ENCODE measurements at places on chromosomes 5 and 9.
A peak's percentile ranks its signal among the peaks of the same experiment; 100 is the strongest.

GRCh38 chr5:1730487-1730847 is 69.2 kb downstream of the MRPL36 start:
- DNase-seq = no peak

DNA sequence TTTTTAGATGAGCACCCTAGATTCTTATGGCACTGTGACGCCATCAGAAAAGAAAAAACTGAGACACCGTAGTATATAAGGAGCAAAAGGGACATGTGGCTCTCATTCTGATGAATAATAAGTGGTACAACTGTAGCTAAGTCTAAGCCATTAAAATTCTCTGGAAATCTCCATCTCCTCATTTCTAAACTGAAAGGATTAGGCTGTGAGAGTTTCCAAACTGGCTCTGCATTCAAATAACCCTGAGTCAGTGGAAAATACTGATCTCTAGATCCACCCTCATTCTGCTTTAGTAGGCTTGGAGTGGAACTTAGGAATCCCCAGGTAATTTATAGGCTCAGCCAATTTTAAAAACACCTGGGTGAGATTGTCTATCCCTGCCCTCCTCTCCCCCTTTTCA is 28.5 kb downstream of the PTAR1 start:
- no peak for DNase-seq

- DNase-seq = no peak
Measured at GRCh38 chr5:2256691-2257280, 374.1 kb upstream of the IRX4 start.

GRCh38 chr9:5743109-5743508 is 89.8 kb downstream of the ERMP1 start:
- no peak for DNase-seq

GRCh38 chr9:97975376-97975775 is 7.8 kb upstream of the ANP32B start:
- DNase-seq = no peak

DNA sequence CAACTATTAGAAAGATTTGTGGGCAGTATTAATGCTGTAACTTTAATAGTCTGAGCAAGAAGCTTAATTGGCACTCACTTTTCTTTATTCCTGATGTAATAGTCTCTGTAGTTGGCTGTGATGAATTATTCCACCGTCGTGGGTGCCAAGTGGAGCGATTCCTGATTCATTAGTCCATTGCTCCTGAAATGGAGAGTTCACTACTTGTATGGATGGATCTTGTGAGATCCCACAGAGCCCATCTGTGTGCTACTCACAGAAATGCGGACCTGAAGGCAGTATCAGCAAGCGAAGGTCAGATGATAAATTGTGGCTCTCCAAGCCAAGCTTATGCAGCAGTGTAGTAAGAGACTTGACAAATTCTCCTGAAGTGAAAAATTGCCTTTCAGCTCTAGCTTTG is 212.2 kb downstream of the CHSY3 start:
- no peak for DNase-seq

DNA sequence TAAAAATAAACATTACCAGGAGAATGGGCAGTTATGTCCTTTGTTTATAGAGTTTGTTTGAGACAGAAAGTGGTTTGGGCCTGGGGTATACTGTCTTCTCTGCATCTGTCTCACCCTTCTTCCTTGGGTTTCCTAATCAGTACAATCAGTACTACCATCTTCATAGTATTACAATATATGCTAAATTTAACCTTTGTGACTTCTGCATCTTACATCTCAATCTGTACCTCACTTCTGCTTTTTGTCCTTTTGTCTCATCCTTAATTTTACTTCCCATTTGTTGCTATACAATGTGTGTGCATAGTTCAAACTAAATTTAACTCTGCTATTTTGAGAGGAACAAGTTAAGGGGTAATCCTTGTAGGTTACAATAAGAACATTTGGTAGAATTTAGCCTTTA is 19.6 kb downstream of the FBXO38 start:
- no peak for DNase-seq

GRCh38 chr5:74623006-74623611 is 17.4 kb downstream of the ENC1 start:
- DNase-seq = no peak

- no peak for DNase-seq
Measured at GRCh38 chr5:134451225-134451935, 39.7 kb upstream of the CDKN2AIPNL start.

DNA sequence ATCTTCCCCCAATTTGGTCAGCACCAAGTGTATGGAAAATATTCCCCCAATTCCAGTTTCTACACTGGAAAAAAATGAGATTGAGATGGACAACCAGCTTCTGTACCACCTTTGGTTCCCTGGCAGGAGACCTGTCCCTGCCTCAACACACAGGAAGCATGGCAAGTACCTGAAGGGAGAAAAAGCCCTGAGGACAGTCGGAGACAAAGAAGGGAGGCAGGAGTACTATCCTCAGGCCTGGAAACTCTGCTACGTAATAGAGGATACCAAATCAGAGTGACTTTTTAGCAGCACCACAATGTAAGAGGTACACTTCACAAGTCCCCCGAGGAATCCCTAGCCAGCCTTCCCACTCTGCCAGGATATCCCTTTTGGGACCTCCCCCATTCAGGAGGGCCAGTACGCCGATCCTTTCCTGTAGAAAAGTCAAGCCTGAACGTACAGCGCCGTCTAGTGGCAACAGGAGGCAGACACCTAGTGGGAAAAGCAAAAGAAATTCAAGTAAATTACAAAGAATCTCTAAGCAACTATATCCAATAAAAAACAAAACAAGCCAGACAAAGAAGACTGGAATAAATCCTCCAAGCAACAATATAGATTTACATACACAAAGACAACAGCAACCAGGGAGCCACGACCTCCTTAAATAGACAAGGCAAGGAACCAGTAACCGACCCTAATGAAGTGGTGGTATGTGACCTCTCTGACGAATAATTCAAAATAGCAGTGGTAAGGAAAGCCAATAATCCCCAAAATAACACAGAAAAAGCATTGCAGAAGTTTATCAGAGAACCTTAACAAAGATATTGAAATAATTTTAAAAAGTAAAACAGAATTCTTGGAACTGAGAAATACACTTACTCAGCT is 63.3 kb upstream of the SLCO6A1 start:
- no peak for DNase-seq

GRCh38 chr5:131246504-131246903 is 17.3 kb upstream of the CDC42SE2 start:
- no peak for DNase-seq

DNA sequence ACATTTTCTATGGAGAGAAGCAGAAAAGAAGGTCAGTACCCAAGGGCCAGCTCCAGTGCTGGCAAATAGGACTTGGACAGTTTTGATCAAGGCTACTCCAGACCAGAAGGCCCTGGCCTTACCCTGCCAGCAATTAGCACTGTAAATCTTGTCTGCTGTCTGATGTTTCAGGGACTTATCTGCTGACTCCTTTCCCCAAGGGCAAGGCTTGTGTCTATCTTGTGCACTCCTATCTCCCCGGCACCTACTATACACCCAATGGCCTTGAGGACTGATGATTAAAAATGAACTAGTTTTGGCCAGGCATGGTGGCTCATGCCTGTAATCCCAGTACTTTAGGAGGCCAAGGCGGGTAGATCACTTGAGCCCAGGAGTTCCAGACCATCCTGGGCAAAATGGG is 37.2 kb downstream of the POLR1E start:
- DNase-seq = no peak

DNA sequence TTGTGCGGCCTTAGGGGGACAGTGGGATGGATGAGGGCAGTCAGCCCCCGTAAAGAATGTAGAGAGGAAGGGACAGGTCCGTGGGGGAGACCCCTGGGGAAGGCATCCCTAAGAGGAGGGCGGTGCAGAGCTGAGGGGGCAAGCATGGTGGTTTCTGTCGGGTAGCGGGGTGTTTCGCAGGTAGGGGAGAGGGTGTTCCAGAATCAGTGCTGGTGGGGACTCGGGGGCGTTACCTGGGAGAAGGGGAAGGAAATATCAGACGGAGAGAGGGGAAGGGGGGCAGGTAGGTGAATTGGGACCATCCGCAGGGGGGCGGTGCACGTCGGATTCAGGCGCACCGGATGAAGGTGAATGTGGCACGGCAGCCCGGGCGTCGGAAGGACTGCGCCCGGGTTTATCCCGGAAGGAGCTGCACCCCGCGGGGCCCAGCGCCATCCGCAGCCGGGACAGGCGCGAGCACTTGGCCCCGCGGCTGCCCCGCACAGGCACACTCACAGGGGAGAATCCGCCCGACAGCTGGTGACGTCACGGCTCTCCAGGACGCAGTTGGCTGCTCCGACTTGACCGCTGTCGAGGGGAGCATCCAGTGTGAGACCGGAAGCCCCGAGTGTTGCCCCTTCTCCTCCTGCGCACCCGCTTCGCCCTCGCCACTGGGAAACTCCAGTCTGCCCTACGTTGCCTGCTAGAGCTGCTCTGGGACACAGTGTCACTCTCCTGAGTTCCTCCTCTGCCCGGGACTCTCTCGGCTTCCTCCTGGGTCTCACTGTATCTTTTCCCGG is 1.3 kb downstream of the CD72 start:
- DNase-seq = peak; percentile 66

GRCh38 chr5:142421228-142421617 is 96.4 kb upstream of the SPRY4 start:
- no peak for DNase-seq

GRCh38 chr9:132584601-132585560 is 2.5 kb downstream of the BARHL1 start:
- DNase-seq = no peak

Data from CD4-positive, alpha-beta T cell treated with Interleukin-2 at 100 ng/mL for 4 hours (primary cell).